ENCODE measurements at places on chromosomes 6 and 20.
A peak's percentile ranks its signal among the peaks of the same experiment; 100 is the strongest.

- no peak for DNase-seq
Measured at GRCh38 chr6:39086294-39086693, 28.7 kb downstream of the SAYSD1 start.

- DNase-seq, result no peak
Measured at GRCh38 chr20:39871013-39871412, 818.0 kb downstream of the MAFB start.

DNA sequence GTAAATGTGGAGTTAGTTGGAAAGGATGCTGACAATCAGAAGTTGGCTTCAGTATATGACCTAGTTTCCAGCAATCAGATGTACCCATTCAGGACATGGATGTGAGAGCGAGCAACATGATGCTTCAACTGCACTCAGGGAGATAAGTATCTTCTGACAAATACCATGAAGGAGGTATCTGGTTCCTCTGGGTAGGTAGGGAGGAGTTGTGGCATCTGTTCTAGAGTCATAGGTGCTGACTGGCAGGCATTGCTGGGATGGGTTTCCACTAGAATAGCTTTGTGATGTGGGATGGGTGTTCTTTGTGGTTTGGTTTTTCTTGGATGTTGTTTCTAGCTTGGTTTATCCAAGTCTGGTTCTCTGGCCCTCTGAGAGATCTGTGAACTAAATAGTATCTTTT is 3.9 kb upstream of the REV3L start:
- no peak for DNase-seq

- peak; percentile 77 for DNase-seq
Measured at GRCh38 chr6:79574630-79575225, 37.5 kb upstream of the LCA5 start.

DNA sequence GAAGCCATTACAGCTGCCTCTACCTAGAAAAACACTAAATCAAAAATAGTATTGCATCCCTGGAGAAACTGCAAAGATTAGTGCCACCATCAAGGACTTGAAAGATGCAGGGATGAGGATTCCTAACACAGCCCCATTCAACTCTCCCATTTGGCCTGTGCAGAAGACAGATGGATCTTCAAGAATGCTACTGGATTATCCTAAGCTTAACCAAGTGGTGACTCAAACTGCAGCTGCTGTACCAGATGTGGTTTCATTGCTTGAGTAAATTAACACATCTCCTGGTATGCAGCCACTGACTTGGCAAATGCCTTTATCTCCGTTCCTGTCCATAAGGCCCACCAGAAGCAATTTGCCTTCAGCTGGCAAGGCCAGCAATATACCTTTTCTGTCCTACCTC is 117.4 kb downstream of the TBC1D32 start:
- DNase-seq, result no peak
